ENCODE measurements at places on chromosomes 12 and 14.
A peak's percentile ranks its signal among the peaks of the same experiment; 100 is the strongest.

GRCh38 chr12:91138337-91138920 lies 27.1 kb upstream of the LUM start:
- DNase-seq, result no peak

GRCh38 chr12:120581998-120582397 lies 796 bp upstream of the POP5 start:
- no peak for DNase-seq

GRCh38 chr12:58712976-58713375 lies 207.3 kb downstream of the LRIG3 start:
- DNase-seq, result no peak

GRCh38 chr14:34039428-34040047 lies 88.7 kb upstream of the EGLN3 start:
- DNase-seq, result no peak

- DNase-seq, result no peak
These were observed 372.1 kb upstream of the CCDC196 start for GRCh38 chr14:66114071-66114470.

DNA sequence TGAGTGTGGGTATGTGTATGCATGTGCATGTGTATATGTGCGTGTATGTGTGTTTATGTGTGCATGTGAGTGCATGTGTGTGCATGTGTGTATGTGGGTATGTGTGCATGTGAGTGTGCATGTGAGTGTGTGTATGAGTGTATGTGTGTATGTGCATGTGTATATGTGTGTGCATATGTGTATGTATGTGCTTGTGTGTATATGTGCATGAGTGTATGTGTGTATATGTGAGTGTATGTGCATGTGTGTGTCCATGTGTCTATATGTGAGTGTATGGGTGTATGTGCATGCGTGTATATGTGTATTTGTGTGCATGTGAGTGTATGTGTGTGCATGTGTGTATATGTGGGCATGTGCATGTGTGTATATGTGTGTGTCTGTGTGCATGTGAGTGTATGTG lies 25.7 kb downstream of the FAIM2 start:
- no peak for DNase-seq

- no peak for DNase-seq
These were observed 11.4 kb downstream of the TMEM121 start for GRCh38 chr14:105537580-105538474.

DNA sequence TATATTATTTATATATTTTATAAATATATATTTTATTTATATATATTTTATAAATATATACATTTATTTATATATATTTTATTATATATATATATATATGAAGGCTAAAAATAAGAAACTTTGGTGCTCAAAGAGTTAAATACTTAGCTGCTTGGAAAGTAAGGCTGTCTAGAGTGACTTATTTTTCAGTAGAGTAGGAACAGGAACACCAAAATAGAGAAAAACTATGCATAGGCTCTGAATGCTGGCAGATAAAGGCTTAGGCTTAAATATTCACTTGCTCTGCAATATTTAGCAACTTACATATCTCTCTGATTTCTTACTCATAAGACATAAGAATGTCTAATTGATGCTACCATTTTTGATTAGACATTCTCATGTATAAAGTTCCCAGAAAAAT lies 991.2 kb downstream of the VRK1 start:
- no peak for DNase-seq

DNA sequence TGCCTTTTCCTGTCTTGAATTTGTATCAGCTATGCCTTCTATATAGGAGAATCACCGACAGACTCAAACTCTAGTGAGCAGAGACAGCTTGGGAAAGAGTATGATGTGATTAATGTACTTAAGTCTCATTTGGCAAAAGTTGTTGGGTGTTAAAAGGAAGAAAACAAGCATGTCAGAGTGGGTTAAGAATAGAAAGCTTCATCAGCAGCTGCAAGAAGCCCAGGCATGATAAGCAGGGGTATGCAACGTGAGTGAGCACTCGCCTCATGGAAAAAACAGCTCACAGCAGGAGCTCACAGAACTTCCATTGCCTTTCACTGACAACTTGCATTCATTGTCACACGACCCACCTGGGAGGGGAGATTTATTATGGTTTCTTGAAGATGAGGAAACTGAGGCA lies 35.9 kb upstream of the WNK1 start:
- no peak for DNase-seq

GRCh38 chr14:100037353-100037752 lies 27.9 kb upstream of the EVL start:
- DNase-seq, result no peak

DNA sequence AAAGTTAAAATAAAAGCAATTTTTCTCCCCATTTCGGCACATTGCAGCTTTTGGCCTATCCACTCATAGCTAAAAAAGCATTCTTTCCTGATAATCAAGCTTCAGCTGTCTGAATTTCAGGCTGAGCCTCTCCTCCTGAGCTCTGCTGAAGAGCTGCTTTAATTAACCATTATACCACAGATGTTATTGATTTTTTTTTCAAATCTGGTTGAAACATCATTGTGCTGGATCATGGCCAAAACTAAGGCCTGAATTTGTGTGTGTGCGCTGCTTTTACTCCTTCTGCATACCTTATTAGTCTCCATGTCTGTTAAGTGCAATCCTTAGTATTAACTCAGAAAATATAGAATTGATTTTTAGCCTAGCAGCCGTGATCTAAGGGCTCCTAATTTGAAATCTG lies 52.3 kb downstream of the MBIP start:
- no peak for DNase-seq

- no peak for DNase-seq
These were observed 21.1 kb downstream of the ENTPD5 start for GRCh38 chr14:73997944-73998447.

DNA sequence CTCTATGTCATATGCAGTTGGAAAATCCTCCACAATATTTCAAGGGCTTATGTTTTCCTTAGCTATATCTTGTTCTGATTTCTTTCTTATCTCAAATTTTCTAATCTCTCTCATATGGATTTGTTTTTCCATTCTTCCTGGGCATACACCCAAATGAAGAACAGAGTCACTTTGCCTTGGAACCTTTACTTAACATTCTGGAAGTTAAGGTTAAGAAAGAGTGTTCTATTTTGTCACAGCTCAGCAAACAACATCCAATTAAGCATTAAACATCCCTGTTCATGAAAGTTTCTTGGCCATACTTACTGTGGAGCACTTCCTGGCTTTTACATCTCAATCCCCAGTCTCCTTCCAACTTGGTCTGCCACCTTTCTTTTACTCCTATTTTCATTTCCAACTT lies 5.3 kb downstream of the NAV3 start:
- DNase-seq, result no peak

- DNase-seq, result no peak
These were observed 35.6 kb downstream of the GNS start for GRCh38 chr12:64723630-64724029.

DNA sequence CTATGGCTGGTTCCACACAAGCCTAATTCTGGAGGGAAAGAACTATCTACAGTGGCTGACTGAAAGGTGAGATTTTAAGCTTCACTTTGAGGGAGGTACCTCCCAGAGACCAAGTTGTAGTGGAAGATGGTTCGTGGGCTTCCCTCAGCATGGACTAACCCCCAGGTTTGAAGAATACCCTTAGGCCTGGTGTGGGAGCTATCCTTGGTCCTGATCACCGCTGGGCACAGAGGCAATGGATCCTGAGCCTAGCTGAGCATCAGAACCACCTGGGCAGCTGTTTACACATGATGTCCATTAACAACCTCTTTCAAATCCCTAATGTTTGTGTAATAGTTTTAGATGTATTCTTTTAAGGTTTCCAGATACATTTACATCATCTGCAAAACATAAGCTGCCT lies 10.3 kb downstream of the DAO start:
- no peak for DNase-seq

- DNase-seq, result no peak
These were observed 14.5 kb upstream of the ACTR6 start for GRCh38 chr12:100186071-100186470.

DNA sequence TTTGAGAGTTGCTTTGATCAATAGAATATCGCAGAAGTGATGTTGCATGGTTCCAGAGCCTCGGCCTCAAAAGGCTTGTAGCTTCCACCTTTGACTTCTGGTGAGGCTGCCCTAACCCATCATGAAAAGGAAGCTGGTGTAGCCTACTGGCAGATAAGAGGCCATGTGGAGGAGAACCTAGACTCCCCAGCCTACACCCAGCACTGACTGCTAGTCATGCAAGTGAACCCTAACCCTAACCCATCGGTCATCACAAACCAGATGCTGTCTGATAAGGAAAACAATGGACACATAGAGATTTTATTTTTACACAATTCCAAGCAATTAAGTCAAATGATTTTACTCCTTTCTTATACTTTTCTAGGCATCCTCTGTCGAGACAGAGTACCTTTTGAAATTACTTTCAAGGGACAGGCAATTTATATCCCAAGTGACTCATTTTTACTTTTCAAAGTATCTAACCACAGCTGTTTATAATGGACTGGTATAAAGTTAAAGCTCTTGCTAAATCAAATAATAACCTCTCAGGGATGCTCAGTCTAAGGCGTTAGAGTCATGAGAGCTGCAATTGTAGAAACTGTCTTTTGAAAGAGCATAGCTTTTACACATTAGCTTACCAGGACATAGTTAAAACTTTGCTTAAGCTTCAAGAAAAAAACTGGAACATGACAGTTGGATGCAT lies 17.6 kb downstream of the PTPRB start:
- DNase-seq, result no peak

DNA sequence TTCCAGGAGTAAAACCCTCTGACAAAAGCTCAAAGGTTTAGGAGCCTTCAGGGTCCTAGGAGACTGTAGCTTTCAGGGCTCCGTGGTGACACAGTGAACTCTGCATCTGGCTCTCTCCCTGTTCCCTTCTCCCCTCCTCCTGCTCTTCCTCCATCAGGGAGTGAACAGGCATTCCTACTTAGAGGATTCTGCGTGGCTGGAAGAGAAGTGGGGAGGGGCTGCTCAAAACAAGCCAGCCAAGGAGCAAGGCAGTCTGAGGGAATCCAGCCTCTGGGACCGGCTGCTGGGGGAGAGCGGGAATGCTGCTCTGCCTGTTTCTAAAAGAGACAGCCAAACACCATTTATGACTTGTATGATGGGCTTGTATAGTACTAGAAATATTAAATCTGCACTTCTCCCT lies 49.5 kb downstream of the RBMS2 start:
- no peak for DNase-seq

DNA sequence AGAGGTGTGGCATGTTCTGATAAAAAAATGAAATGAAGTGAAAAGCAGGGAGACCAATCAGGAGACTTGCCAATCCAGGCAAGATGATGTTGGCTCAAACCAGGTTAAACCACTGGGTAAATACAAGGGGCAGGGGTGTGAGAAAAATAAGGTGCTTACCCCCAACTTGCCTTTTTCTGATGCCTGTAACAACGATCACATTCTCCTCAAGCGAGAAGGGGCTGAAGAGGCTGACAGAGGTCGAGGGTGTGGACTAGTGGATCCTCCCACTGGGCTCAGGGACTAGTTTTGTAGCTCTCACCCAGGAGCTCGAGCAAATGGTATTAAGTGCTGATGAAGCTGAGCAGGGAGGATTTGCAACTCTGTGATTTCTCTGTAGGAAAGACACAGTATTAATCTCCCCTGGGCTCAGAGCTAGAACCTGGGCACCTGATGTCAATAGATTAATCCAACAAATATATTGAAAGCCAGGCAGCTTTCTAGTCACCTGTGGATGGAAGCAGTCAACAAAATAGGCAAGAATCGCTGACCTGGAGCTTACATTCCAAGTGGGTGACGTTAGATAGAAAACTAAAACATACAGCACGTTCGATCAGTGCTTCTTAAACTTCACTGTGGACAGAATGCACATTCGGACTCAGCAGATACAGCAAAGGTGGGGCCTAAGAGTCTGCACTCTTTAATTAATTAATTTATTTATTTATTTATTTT lies 15.2 kb upstream of the EAPP start:
- DNase-seq, result peak; percentile 75

DNA sequence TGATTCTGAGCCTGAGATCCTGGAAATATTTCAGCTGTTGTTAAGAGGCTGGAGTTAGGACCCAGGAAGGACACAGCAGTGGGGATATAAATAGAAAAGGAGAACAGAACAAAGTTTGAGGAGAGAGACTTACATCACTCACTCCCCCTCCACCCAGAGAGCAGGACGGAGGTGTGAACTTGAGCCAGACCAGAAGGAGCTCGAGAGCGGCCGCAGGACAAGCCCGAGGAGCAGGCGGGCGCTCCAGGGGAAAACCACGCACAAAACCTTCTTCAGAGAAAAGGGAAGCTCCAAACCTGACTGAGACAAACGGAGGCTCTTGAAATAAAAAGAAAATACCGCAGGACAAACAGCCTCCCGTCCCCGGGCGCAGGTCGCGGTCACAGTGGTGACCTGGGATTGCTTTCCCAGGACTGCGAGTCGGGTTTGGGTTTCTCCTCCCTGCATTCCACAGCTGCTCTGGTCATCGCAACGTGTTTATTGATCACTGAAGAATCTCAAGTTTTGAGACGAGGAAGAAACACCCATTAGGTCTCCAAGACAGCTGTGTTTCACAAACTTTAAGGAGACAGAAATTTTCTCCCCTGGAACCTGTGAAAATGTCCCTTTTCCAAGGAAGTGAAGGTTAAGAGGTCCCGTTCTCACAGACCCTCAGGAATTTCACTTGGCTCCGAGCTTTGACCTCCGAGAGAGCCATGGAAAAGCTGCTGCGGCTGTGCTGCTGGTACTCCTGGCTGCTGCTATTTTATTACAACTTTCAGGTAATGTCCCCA lies at the start of gene ADGRD1:
TSS of gene ADGRD1 (plus strand) at position 137 of the 773 bp plus-strand sequence. CDS start at position 696, 559 bp downstream.
- peak; percentile 66 for DNase-seq

- DNase-seq, result peak; percentile 62
These were observed 94.7 kb downstream of the SLC2A13 start for GRCh38 chr12:40010899-40011774.

GRCh38 chr12:42683933-42684801 lies 94.6 kb upstream of the PRICKLE1 start:
- no peak for DNase-seq

GRCh38 chr14:22981876-22982476 lies 375 bp downstream of the AJUBA start:
- no peak for DNase-seq

DNA sequence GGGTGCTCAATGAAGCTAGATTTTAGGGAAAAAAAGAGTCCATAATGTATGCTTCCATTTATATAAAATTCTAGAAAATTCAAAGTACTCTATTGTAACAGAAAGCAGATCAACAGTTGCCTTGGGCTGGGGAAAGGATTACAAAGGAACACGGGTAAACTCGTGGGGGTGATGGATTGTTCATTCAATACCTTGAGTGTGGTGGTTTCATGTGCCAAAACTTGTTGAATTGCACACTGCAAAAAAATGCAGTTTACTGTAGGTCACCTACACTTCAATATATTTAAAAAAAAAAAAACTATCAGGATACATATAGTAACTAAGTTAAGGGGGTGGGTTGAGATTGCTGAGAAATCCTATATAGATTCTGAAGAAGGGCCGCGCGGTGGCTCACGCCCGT lies 33.6 kb downstream of the PAWR start:
- DNase-seq, result no peak

- DNase-seq, result no peak
These were observed 242.0 kb downstream of the NEDD1 start for GRCh38 chr12:97148941-97149559.

Data from lower leg skin (tissue), 4 donors.